ENCODE measurements at places on chromosomes 2 and 18.

- DNase-seq, result no peak
Observed at GRCh38 chr2:39640107-39640506, 25.6 kb upstream of the TMEM178A start.

DNA sequence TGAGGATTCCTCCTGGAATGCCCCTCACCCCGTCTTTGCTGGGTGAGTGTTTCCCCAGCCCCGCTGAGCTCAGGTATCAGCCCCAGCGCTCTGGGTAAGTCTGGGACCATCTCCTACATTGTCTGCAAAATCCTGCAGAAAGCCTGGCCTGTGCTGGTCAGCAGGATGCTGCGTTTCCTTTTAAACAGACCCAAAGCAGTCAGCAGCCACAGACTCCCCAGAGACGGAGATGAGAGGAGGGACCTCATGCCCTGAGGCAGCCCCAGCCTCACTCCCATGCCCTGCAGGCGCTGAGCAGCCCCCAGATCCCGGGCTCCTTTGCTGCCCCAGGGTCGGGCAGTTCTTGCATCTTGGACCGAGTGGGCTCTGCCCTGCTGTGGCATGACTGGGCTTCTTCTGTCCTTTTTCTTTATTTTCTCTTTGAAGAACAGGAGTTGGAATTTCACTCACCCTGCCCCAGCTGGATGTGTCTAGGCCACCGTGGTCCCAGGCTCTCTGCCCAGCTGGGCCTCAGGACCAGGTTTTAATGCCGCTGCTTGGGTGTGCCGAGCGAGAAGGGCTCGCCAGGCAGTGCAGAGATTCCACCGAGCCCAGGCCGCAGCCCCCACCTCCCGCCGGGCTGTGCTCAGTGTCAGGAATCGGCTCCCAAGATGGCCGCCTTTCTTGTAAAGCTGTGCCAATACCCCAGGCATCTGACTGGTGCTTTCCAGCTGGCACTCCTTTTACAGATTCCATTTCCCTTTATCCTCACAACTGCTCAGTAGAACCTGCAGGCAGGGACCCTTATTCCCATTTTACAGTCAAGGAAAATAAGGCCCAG, 43.6 kb downstream of the ODC1 start:
- no peak for DNase-seq

GRCh38 chr2:169362894-169363559, 693 bp upstream of the LRP2 start:
- DNase-seq, result no peak

- no peak for DNase-seq
Observed at GRCh38 chr18:73487966-73488365, 620.2 kb upstream of the NETO1 start.

DNA sequence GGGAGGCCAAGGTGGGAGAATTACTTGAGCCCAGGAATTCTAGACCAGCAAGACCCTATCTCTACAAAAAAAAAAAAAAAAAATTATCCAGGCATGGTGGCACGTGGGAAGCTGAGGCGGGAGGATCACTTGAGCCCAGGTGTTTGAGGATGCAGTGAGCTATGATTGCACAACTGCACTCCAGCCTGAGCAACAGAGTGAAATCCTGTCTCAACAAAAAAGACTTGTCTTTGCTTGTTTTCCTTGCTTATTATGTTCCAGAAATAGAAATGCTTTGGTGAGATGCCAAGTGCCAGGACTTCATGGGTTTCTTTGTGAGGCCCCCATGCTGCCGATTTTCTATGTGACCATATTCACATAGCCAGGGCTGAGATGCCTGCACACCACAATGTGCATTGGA, 9.0 kb downstream of the DCDC2C start:
- peak; percentile 40 for DNase-seq

- DNase-seq, result no peak
Observed at GRCh38 chr2:84846041-84846663, 34.7 kb downstream of the TRABD2A start.

DNA sequence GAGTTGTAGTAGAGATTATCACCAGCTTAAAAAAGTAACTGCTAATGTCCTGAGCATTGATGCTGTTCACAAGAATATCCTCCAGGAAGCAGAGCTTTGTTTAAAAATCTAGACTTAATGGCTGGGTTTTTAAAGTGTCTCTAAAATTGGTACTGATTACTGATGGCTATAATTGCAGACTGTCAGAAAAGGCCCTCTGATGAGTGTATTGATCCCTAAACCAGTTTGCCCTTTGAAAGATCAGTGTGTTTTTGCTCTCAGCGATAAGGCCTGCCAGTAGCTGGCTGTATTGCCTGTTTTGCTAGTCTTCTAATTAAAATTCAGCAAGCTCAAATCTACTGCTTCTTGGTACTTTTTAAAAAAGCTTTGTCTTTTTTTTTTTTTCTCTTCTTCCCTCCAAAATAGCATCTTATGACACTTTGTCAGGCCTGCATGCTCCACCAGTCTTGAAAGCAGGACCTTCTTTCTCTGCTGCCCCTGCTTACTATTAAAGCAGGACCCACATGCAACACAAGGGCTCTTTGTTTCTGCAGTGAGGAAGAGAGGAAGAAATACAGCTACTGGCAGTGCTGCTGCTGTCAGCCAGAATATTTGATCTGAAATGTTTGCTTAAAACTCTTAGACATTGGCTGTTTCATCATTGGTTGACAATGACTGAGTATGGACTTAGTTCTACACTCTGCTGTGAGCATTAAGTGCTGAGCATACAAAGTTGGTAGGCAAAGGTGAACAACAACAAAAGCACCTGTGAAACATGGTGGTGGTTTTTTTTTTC, 1.8 kb downstream of the SEC11C start:
- DNase-seq, result no peak

- DNase-seq, result peak; percentile 66
Observed at GRCh38 chr18:944440-944839, 39.8 kb downstream of the ADCYAP1 start.

- no peak for DNase-seq
Observed at GRCh38 chr2:55949613-55950012, 26.0 kb upstream of the EFEMP1 start.

DNA sequence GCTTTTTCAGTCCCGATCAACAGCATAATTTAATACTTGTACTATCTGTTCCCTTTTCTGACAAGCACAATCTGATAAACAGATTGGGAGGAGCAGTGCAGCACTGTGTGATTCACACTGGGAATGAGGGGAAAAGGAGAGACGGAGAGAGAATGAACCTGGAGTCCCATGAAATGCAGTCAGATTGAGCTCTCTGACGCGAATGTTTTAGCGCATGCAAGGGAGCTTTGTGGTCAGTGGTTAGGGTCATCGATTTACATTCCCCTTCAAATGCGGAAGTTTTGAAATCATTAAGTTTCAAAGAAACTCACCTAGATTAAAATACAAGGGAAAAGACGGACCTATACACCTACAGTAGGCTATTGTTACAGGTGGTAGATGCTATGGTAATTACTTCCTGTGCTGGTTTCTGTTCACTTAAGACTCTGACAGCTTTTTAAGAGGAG, 99.6 kb downstream of the KCTD1 start:
- no peak for DNase-seq

- peak; percentile 18 for DNase-seq
Observed at GRCh38 chr2:118242216-118242615, 153.9 kb downstream of the INSIG2 start.

- peak; percentile 74 for DNase-seq
Observed at GRCh38 chr2:234249873-234250272, 199.4 kb downstream of the SPP2 start.

DNA sequence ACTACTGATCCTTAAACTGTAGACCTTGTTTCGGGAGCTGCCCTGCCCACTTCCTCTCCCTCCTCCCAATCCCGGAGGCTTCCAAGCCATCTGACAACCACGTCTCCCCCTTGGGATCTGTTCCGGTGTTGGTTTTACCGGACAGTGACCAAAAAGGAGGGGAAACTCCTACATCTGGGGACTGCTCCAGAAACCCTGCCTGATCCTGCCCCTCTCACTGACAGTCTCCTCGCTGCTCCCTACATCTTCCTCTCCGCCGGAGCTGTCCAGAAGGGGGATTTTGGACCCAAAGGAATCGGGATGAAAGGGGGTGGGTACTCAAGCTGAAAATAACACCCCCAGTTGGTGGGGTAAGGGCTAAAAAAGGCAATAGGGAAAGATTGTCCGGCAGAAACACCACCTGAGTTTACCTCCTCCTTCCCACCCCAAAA, 1.5 kb downstream of the INO80D start:
- DNase-seq, result no peak

- peak; percentile 3 for DNase-seq
Observed at GRCh38 chr2:43676322-43677050, at the start of gene C1GALT1C1L. Gene C1GALT1C1L (minus strand): TSS chr2:43676429. CDS start chr2:43676322, 107 bp downstream.

DNA sequence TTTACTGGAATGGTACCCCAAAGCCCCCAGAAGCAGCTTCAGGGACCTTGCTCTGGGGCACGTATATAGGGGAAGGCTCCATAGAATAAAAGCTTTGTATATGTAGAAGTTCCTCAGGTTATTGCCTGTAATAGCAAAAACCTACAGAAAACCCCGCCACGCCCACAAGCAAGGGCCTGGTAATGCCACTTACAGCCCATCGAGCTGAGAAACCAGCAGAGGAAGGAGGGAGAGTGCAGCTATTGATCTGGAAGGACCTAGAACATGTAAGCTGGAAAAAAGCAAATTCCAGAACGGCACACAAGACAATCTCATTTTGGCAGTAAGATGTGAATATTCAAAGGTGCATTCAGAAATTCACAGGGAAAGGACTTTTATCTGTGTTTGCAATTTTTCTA, 15.8 kb downstream of the HS1BP3 start:
- DNase-seq, result no peak

- DNase-seq, result no peak
Observed at GRCh38 chr18:61282926-61283325, 50.3 kb upstream of the CDH20 start.

DNA sequence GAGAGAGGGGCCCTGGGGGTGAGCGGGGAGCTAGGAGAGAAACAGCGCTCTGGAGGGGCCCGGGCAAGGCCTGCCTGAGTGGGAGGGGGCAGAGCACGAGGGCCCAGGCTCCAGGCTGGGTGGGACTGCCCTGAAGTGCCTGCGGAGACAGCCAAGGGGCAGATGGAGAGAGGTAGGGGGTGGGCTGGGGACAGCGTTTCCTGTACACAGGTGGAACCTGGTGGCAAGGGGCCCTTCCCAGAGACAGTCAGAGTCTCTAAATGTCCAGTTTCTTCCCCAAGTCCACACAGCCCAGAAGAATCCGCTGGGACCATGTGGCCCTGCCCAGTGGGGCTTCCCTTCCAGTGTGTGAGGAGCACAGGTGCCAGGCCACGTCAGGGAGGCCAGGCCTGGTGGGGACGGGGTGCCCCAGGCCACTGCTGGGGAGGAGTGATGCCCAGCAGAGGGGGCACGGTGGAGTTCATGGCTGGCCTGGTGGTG, 1.7 kb upstream of the GPR35 start:
- DNase-seq, result no peak

DNA sequence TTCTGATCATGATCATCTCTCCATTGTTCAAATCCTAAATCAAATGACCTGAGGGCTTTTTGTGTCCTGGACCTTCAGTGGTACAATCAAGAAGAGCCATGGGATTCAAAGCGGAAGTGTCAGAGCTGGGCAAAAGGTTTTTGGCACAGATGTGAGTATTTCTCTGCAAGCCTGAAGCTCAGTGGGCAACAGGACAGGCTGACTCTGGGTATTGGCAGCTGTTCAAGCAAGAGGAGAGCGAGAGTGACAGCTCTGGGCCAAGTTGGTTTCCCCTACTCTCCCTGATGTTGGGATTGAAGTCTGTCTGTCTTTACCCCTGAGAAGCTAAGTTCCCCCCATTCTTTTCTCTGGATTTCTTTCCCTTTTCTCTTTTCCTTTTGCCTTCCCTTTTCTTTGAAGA, 33.3 kb downstream of the DSEL start:
- DNase-seq, result no peak

- no peak for DNase-seq
Observed at GRCh38 chr2:10490806-10491291, 42.7 kb upstream of the ODC1 start.

- DNase-seq, result no peak
Observed at GRCh38 chr2:48507111-48507510, 22.8 kb upstream of the STON1 start.

DNA sequence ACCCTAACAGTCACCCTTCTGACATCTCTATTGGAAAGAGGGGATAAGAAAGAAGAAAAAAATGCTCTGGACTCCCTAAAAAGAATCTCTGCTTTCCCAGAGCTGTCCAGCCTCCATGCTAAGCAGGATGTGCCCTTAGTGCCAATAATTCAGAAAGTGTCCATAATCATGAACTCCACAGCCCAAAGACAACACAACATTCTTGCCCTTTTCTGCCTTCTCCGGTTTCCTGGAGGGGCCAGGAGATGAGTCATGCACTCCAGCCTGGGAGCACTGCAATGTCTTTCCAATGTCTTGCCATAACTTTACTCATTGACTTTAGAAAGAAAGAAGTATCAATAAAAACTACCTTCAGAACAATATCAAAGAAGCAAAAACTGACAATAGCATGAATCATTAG, 44.0 kb downstream of the KLF7 start:
- DNase-seq, result no peak

- DNase-seq, result no peak
Observed at GRCh38 chr2:235520787-235521186, 26.9 kb downstream of the AGAP1 start.

- DNase-seq, result no peak
Observed at GRCh38 chr18:44742718-44743311, 62.1 kb downstream of the SETBP1 start.

DNA sequence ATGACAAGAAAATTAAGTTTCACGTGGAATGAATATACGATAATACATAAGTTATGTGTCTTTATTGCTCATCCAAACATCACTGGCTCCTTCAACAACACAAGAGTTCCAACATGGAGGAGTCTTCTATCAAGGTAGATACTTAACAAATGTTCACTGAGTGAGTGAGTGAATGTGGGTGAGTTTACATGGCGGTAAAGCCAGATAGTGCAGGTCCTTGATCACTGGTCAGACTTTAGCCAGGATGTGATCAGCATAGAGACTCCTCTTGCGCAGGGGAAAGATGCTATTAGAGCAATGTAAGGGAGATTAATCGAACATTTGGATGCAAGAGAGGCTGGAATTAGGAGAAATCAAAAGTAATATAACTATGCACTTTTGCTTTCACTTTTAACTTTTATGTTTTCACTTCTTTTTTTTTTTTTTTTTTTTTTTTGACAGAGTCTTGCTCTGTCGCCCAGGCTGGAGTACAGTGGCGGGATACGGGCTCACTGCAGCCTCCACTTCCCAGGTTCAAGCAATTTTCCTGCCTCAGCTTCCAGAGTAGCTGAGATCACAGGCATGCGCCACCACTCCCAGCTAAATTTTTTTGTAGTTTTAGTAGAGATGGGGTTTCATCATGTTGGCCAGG, 249.0 kb upstream of the ID2 start:
- no peak for DNase-seq

DNA sequence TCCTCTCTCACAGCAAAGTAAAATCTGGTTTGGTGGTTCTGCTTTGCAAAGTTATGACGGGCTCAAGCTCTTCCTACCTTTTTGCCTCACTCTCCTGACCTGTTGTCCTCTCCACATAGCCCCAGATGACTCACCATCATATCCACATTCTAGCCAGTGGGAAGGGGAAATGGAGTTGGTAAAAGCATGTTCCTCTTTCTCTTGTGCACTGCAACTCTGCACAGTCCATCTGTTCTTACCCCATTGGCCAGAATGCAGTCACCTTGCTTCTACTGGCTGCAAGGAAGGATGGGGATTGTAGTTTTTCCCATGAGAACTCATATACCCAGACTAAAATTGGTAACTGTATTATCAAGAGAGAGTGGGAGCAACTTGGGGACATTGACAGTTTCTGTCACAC, 50.4 kb upstream of the SMIM21 start:
- DNase-seq, result no peak
